ENCODE measurements at places on chromosomes 2 and 18.

DNA sequence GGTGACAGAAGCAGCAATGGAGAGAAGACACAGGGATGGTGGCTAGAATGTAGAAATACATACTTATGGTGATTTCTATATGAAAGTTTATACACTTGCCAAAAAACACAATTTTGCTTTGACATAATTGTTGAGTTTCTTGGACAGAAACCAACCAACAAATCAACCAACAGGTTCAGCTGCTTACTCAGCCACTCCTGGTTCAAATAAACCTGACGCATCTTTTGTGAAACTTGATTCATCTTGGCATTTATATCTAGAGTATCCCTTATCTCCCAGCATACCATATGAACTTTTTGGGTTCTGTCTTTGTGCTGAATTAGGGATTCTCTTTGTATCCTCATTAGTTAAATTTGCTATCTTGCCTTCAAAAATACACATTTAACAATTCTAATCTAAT lies 54.1 kb upstream of the ERBB4 start:
- DNase-seq: no peak

GRCh38 chr2:215218587-215219577 lies 80.5 kb upstream of the ABCA12 start:
- DNase-seq: no peak

DNA sequence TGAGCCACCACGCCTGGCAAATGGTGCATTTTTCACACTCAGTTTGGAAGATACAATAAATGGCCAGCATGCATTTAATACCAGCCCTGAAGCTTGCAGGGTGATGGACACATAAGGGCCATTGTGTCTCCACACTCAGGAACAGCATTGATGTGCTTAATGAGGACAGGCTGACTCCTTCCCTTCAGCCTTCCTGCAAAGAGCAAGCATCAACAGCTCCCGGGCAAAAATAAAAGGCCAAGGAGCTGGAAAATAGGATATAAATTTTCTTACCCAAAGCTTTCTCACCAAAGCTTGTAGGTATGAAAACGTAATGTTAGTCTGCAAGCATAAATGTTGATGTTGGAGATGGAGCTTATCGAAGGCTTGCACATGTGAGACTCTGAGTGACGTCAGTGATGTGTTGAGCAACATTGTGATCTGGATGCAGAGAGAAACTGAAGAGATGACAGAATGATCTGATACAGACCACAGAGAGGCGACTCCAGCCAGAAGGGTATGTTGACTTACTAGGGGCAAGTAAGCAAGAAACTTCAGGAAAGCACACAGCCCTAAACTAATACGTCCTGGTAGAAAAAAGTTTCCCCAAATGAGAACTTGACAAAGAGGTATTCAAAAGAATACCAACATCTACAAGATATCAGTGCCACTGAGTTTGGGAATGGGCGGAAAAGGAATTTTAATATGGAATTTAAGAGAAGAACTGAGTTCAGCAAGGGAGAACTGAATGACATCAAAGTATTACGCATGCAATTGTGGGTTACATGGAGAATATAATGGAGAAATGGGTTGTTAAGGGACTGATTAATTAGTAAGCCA lies 256.5 kb downstream of the TGIF1 start:
- peak; percentile 22 for DNase-seq

GRCh38 chr2:168116448-168116847 lies 130.9 kb downstream of the STK39 start:
- DNase-seq: no peak

GRCh38 chr2:147714582-147714981 lies 130.2 kb upstream of the ACVR2A start:
- no peak for DNase-seq

- peak; percentile 42 for DNase-seq
Observed at GRCh38 chr2:120206022-120206581, 17.1 kb downstream of the TMEM185B start.

DNA sequence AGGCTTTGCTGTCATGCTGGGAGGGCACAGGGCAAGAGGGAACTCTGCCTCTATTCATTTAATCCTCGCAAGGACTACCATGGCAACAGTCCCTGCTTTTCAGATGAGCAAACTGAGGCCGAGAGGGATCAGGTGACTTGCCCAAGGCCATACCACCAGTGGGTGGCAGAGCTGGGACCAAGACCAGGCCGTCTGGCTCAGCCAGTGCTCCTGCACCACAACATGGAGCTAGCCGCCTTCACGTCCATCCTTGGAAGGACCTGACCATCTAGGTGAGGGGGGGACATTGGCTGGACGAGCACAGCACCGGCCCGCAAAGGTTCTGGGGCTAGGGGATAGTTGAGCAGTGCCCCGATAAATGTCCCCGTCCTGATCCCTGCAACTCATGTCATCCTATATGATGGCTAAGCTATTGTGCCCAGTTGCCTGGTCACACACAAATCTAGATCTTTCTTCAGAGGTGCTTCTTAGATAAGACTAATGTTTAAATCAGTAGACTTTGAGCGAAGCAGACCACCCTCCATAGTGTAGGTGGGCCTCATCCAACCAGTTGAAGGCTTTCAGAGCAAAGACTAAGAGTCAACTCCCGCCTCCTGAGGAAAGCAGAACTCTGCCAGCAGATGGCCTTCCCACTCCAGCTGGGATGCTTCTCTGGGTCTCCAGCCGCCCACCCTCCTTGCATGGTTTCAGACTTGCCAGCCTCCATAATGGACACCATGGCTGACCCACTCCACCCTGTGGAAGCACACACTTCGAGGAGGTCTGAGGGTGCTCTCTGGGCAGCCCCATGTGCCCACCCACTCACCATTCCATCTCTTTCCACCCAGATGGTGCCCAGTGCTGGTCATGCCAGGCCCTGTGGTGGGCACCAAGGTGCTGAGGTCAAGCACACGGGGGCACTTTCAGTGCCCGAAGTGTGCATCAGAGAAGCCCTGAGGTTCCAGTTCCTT lies 214.8 kb upstream of the RAB6C start:
- no peak for DNase-seq

- no peak for DNase-seq
Observed at GRCh38 chr2:188114014-188114413, 177.7 kb upstream of the GULP1 start.

DNA sequence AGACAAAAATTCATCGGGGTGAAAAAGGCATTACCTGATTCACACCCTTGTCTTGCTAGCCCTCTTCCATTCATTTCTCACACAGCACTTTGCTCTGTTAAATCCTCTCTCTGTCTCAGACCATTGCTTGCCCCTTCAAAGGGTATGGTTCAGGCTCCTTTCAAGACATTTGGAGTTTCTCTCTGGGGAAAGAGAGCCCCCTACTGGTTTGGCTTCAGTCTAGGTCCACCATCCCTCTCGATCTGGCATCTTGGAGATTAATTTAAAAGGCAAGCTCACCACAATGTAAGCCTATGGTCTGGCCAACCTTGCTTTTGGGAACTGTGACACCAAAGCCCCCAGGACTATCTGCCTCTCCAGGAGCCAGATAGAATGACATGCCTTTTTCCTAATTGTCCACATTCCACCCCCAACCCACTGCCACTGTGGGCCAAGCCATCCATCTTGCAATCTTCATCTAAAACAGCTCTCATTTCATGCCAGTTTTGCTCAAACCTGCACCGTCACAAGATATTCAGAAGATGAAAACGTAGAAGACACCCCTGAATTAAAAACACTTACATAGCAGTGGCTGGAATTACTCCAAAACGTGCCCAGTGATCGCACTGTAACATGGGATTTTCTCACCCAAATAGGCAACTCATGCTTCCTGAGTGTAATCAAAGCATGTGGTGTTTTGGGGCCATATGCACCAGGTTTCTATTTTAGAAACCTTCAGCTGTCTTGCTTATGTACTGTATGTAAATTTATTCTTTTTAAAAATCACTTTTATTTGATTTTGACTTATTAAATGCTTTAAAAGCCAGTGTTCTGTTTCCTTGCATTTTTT lies 93.9 kb downstream of the FARSB start:
- peak; percentile 6 for DNase-seq

DNA sequence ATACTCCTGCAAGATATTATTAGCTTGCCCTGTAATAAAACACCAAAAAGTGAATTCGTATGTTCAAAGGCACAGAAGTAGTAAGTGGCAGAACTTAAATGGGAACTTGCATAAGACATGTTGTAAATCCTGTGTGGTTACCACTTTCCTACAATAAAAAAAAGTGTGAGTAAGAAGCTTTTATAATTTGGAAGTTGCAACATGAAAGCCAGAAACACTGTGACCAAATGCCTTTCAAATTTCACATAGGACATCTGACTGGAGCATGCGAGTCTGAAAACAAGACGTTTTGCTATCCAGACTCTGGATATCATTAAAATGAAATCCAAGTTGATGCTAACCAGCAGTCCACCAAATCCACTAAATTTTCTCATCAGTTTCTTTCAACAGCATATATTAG lies 886.2 kb upstream of the NRXN1 start:
- no peak for DNase-seq

DNA sequence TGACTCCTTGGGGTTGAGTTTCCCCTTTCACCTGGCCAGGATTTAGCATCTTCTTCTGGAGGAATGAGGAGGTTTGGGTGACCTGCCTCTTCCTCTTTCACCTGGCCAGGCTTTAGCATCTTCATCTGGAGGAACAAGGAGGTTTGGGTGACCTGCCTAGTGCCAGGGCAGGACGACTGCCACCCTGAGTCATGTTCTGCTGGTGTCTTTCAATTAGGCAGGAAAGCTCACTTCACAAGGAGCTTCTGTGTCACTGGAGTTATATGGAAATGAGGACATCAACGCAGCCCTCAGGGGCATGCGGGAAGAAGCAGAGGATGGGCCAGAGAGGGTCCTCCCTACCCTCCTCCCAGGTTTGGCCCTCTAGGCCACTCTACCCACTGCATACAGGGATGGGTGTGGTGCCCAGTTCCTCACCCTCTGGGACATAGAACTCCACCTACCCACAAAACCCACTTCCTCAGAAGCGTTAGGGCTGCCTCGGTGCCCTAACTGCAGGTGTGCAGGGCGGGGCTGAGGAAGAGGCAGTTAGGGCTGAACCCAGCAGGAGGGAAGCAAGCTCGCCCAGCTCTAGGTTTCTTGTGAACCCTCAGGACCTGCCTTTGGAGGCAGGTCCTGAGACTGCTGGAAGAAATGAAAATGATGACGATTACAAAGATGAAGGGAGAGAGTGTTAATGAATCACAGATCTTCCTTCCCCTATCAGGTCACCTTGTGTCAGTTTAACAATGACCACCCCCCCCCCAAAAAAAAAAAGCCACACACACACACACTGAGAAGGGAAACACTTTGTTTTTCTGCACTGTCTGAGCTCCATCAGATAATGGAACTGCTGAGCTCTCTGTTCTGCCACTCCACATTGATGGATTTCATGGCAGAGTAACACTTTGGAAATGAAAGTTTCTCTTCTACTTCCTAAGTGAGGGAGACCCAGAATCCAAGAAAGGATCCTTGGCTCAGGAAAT lies 71.0 kb downstream of the ARL4C start:
- peak; percentile 88 for DNase-seq

DNA sequence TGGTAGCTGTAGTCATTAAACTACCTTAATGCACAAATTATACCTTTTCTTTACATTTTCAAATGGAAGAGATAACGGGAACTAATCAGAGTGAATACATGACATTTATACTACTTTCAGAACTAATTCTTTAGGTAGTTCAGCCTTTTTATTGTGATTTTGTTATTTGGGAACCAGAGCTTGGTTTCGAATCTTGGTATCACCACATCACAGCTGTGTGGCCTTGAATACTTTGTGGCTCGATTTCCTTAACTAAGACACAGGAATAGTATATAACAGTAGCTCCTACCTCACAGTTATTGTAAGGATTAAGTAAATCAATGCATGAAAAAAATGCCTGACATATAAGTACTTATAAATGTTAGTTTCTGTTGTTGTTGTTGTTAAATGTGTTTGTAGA lies 240.0 kb downstream of the WDR7 start:
- no peak for DNase-seq

GRCh38 chr2:138122891-138123290 lies 158.6 kb downstream of the HNMT start:
- DNase-seq: no peak

All from CD4-positive, alpha-beta T cell treated with Interferon alpha-2 for 1 hour (primary cell).